ENCODE measurements at places on chromosomes 6 and 20.
A peak's percentile ranks its signal among the peaks of the same experiment; 100 is the strongest.

- no peak for DNase-seq
These were observed 47.9 kb downstream of the STK35 start for GRCh38 chr20:2149507-2149906.

- peak; percentile 17 for DNase-seq
These were observed 15.4 kb downstream of the FOXC1 start for GRCh38 chr6:1624851-1625781.

DNA sequence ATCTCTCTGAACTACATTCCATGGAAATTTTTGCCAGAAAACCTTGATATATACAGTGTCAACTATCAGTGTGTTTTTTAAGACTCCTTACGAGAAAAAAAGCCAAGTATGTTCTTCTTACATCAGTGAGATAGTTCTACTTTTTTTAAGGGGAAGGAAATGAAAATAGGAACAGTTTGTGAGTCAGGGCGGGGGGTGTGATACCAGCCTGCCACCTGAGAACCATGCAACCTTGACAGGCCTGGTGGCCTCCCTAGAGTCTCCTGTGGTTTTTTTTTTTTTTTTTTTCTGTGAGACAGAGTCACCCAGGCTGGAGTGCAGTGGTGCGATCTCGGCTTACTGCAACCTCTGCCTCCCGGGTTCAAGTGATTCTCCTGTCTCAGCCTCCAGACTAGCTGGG lies 96.3 kb upstream of the GCM1 start:
- DNase-seq, result peak; percentile 77

- DNase-seq, result no peak
These were observed 124.6 kb upstream of the CDH4 start for GRCh38 chr20:61127311-61128039.

- DNase-seq, result no peak
These were observed 1160.2 kb downstream of the EPHA7 start for GRCh38 chr6:92259171-92259570.

Data from MV-4-11 (cell line).